Activated CD8-positive, alpha-beta memory T cell treated with anti-CD3 and anti-CD28 coated beads, Interleukin-2, amount 10 ng/mL, durations not matched to agents 7 days and 5 days (primary cell): ENCODE measurements at places on chromosomes 16 and 17.
A peak's percentile ranks its signal among the peaks of the same experiment; 100 is the strongest.

GRCh38 chr16:73912850-73913249 lies 383.8 kb upstream of the PSMD7 start:
- no peak for DNase-seq

- no peak for DNase-seq
Observed at GRCh38 chr17:56699186-56699894, 105.8 kb downstream of the NOG start.

DNA sequence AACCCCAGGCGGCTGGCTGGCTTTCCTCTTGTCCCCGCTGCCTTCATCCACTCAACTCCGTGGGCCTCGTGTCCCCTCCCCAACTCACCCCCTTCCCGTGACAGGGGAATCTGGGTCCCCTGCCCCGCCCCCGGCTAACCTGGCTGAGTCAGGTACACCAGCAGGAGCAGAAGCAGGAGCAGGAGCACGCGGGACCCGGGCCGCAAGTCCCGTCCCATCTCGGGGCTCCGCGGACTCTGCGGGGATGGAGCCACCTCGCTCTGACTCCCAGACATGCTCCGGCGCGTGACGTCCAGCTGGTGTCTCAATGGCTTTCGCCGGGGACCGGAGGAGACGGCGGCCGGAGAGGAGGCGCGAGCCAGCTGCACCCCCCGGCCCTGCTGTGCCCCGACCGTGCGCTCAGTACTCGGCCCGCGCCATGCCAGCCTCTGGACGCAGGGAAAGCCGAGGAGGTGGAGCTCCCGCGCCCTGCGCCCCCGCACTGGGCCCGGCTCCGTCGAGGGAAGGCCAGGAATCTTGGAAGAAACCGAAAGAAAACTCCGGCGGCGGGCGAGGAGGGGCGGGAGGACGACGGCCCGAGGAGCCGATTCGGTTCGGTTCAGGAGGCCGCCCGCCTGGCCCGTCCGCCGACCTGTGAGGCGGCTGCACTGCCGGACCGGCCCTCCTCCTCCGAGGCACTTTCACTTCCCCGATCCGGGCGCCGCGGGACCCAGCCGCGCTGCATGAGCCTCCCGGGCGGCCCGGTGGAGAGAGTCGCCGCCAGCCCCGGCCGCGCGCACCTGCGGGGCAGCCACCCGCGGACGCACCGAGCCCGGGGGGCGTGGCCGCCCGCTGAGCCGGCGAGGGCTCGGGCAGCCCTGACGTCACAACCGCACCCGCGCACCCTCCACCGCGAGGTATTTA lies at the start of the genes CXCL16 and ZMYND15:
Gene CXCL16 (minus strand): TSS at position 807 of the 903 bp plus-strand sequence. CDS start 589 bp downstream, at position 218.
Gene ZMYND15 (plus strand): TSS at position 712 of the 903 bp plus-strand sequence. CDS start 716 bp downstream, outside the sequence.
- DNase-seq, result peak; percentile 57

GRCh38 chr16:57081744-57082143 lies 10.6 kb upstream of the CPNE2 start:
- no peak for DNase-seq

- no peak for DNase-seq
Observed at GRCh38 chr17:57544401-57544800, 200.7 kb downstream of the CCDC182 start.

GRCh38 chr17:28682655-28683054 lies 20.6 kb downstream of the SUPT6H start:
- no peak for DNase-seq
